ENCODE measurements at places on chromosomes 1 and 21.

DNA sequence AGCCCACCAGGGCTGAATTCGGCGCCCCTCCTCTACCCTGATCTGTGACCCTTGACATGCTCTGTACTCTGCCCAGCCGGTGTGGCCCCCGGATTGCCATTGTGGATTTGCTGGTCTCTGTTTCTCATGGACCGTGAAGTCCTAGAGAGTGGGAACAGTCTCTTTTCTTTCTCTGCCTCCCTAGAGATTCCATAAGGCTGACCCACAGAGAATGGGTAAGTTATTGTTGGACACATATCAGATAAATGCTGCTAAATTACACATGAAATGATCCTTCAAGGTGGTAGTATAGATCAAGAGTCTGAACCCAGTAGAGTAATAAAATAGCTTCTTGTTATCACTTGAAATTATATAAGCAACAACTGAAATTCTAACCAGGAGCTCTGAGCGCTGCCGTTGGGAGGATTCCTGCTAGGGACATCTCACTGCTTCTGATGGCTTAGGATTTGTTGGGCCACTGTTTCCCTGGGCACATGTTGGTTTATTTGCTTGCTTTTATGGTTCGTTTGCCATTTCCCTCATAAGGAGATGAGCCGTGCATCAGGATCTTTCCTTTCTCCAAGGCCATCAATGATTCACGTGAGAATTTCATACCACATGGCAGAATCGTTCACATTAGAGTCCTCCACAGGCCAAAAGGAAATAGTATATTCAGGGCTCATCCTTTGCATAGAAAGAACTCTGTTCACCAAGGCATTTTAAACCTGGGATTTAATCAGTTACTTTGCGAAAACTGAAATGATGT lies 111.9 kb downstream of the ZBTB18 start:
- DNase-seq = no peak

DNA sequence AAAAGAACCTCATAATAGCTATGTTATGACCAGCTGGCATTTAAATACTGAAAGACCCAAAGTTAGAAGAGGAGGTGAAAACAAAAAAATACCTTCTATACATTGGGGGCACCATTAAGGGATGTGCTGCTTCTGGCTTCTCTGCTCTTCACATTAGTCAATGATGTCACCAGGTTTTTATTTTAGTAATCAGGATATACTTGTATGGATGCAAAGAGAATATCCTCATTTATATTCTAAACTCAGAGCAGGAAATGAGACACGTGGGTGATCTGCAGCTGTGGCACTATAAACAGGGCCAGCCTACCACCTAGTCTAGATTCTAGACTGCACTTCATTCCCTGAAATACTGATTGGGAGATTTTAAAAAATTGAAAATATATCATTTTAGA lies 51.2 kb downstream of the WLS start:
- no peak for DNase-seq

- no peak for DNase-seq
Measured at GRCh38 chr1:118563981-118564951, 379.2 kb upstream of the SPAG17 start.

GRCh38 chr21:42405064-42406013 lies 1.6 kb downstream of the UBASH3A start:
- DNase-seq = no peak

DNA sequence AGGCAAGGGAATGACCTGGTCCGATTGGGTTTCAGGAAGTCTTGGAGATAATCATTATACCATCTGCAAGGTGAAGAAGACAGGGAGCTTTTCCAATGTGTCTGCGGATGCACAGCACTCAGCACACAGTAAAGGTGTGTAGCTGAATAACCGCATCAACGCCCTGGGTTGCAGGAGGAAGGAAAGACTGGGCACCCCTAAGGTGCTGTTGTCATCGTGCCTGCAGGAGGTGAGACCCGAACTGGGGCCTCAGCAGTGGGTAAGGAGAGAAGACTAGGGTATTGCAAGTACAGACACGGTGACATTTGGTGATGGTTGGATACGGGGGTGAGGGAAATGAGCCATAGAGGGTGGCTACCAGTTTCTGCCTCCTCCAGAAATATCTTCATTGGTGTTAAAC lies 1.1 kb upstream of the TRIM62 start:
- DNase-seq = no peak

- DNase-seq = peak; percentile 32
Measured at GRCh38 chr1:110508028-110508940, 10.7 kb downstream of the KCNA10 start.

DNA sequence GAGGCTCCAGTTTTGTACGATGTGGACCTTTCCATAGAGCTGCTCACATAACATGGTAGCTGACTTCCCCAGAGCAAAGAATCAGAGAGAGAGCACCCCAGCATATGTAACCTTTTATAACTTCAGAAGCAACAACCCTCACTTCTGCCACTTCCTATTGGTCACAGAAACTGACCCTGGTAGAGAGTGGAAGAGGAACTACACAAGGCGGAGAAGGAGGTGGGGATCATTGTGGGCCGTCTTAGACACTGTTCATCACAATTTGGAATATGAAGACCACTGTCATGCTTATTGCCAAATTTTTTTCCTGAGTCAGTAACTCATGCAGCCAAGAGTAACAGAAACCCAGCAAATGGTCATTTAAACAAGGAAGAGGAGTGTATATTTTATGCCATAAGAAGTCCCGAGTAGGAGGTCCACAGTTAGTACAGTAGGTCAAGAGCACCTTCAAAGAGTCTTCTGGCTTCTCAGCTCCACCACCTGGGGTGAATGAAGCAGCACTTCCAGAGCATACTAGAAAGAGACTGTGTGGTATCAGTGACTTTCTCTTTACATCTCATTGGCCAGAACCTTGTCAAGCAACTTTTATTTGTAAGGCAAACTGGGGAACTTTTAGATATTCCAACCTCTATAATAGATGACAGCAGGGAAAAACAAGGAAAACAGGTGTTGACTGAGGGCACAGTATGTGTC lies 71.8 kb downstream of the ODF2L start:
- DNase-seq = no peak

DNA sequence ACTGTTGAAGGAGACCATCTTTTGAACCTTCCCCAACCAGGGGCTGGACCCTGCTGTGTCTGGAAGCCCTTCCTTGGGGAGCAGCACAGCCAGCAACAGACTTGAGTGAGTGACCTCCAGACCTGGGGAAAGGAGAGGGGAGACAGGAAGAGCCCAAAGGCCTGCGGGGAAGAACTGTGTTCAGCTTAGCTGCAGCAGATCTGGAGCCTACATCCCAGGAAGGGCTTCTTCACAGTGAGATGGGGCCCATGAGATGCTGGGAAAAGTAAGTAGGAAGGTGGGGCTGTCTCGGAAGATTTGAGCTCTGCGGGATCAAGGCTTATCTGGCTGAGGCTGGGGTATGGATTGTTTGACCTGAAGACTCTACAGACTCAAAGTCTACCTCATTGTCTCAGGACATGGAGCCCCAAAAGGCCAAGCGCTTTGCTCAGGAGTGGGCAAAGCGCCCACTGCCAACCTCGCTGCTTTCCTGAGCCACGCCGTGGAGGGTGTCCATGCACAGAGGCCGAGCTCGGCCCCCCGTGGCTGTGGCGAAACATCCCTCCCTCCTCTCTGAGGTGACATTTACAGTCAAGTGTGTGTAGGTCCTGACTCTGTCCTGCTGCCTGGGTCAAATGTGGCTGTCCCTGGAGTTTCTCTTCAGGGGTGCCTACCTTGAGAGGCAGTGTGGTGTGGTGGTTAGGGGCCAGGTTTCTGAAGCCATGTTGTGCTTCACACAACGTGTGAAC lies 24.5 kb downstream of the SPOCD1 start:
- no peak for DNase-seq

DNA sequence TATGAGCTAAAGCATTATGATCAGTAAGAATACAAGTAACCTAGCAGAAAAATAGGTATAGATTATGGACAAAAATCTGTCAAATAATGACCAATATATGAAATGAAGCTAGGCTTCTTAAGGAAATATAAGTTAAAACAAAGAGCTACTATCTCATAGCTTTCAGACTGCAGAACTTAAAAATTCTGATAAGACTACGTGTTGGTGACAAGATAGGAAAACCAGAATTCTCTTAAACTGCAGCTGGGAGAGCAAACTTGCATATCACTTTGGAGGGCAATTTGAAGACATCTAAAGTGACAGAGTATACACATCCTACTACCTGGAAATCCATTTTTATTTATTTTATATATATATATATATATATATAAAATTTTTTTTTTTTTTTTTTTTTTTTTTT lies 65.5 kb downstream of the LTN1 start:
- no peak for DNase-seq

DNA sequence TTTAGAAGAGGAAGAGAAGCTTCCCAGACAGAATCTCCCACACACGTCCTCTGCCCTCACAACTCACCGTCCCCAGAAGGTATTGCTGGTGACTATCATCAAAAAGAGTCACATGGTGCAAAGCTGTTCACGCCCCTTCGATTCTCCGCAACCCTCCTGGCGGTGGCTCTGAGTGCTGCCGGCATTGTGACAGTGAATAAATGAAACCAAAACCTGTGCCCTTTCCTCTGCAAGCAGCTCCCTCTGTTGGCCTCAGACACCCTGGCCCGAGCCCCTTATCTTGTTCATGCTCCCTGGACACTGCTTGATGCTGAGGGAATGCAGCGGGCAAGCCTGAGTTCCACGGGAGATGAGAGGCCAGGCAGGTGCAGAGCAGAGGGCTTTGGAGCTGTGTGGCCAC lies 510.3 kb downstream of the NPHP4 start:
- peak; percentile 28 for DNase-seq

GRCh38 chr1:2857521-2857920 lies 56.0 kb upstream of the TTC34 start:
- no peak for DNase-seq

GRCh38 chr1:214008347-214008746 lies 20.6 kb downstream of the PROX1 start:
- DNase-seq = no peak

DNA sequence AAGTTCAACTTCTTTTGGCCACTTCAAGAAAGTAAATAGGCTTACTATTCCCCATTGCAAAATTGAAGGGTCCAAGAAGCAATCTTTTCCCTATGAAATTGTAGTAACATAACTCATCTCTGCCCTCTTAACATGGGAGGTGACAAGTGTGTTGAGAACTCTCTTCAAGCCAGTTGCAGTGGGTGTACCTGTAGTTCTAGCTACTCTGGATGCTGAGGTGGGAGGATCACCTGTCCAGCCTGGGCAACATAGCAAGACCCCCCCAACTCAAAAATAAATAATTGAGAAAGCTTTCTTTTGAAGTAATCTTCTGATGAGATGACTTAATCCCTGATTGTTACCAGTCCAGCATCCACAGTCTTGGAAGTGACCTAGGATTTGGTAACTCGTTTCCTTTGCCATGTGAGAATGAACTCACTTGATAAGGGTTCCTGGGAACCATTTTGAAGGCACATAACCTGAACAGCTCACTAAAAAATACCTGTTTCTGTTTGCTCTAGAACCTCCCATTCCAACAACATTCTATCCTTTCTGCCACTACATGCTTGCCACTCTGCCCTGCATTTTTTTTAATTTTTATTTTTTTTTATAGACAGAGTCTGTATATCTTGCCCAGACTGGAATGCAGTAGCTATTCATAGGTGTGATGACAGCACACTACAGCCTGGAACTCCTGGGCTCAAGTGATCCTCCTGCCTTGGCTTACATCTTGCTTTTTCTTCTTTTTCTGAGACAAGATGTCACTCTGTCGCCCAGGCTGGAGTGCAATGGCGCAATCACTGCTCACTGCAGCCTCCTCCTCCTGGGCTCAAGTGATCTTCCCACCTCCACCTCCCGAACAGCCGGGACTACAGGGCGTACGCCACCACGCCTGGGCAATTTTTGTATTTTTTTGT lies 1.4 kb upstream of the IPO9 start:
- DNase-seq = no peak

DNA sequence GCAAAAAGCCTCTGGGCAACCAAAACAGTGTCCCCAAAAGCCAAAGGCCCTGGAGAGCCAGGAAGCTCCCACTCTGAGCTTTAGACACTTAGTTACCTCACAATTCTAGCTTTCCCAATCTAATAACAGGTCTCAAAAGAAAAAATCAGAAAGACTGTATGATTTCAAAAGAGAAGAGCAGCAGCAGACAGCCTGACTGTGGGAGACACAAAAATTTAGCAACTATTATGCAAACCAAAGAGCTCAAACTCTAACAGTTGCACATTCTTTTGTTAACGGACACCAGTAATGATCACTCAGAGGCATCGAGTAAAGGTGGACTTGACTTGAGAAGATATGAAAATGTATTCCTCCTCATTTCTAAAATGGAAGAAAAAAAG lies 160.1 kb downstream of the SLC45A1 start:
- DNase-seq = no peak

DNA sequence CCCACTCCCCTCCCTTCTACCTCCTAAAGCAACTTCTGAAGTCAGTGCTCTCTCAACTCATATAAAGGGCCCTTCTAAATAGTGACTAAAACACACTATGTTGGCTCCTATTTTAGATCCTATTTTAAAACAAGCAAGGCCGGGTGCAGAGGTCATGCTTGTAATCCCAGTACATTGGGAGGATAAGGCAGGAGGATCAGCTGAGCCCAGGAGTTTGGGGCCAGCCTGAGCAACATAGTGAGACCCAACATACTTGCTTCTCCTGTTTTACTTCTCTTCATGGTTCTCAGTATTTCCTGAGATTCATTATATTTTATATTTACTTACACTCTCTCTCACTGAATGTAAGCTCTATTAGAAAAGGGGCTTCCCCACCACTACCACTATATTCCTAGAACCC lies 42.5 kb downstream of the LUZP1 start:
- no peak for DNase-seq

GRCh38 chr1:24898152-24898908 lies 31.7 kb downstream of the RUNX3 start:
- peak; percentile 51 for DNase-seq

GRCh38 chr1:9537863-9538668 lies 1.2 kb upstream of the SLC25A33 start:
- DNase-seq = no peak

DNA sequence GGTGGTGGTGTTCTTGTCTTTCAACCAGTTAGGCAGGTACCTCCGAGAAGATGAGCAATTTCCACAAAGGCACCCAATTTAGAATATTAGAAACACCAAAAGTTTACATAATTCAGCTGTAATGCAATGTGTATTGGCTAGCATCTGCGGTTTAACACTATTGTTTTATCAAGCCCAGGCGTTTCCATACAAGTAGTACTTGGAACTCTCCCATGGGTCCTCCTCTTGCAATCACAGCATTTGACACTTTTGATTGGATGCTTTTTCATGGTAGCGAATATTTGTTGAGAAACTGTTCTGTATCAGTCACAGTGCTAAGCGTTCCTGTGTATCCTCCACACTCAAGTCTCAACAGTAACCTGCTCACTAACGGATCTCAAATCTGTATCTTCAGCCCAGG lies 20.1 kb upstream of the MAP1LC3C start:
- DNase-seq = no peak

DNA sequence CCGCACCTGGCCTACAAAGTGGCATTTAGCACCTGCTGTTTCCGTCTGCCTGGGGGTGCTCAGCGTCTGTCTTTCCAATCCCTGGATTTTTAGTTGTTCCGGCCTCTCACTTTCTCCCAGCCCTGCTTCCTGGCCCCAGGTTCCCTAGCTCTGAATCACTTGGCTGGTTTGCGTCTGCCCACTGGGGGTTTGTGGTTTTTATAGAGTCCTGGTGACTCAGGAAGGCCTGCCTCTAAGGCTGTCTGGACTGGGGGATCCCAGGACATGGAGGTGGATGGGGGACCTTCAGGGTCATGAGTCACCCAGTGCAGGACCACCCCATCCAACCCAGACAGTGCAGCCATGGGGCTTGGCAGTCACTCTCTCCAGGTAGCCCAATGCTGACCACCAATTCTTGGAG lies 53.5 kb downstream of the MRPL37 start:
- no peak for DNase-seq

GRCh38 chr1:190663962-190664361 lies 186.3 kb upstream of the BRINP3 start:
- DNase-seq = no peak
